AG04450 (cell line): ENCODE measurements at places on chromosomes 3 and 15.

- no peak for DNase-seq
These were observed 37.7 kb downstream of the TM4SF4 start for GRCh38 chr3:149512073-149512782.

- DNase-seq = no peak
These were observed 543.4 kb downstream of the GBE1 start for GRCh38 chr3:81218023-81218422.

DNA sequence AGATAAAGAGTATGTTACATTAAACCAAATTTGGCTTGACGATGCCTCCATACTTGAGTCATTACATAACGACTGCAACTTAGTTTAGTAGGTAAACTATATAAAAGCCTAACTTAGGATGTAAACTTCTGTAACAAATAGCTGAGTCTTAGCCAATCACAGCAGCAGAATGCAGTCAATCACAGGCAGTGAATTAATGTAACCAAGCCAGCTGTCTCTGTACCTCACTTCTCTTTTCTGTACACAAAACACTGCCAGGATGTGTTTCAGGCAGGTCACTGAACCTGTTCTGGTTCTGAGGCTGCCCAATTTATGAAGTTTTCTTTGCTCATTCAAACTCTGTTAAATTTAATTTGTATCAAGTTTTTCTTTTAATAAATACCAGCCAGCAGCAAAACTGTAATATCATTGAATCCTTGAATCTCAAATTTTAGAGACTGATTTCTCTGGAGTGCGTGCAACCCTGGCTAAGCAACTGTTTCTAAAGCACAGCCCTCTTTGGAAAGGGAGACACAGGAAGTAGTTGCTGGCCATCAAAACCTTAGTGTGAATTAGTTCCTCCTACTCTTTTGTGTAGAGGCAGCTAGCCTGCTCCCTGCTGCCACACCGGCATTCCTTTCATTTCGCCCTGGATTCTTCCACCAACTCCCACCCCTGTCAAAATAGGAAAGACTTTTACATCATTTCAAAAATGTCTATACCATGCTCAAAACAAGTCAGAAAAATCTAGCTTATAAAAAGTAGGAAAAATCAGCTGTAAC is 15.2 kb downstream of the RFTN1 start:
- no peak for DNase-seq

DNA sequence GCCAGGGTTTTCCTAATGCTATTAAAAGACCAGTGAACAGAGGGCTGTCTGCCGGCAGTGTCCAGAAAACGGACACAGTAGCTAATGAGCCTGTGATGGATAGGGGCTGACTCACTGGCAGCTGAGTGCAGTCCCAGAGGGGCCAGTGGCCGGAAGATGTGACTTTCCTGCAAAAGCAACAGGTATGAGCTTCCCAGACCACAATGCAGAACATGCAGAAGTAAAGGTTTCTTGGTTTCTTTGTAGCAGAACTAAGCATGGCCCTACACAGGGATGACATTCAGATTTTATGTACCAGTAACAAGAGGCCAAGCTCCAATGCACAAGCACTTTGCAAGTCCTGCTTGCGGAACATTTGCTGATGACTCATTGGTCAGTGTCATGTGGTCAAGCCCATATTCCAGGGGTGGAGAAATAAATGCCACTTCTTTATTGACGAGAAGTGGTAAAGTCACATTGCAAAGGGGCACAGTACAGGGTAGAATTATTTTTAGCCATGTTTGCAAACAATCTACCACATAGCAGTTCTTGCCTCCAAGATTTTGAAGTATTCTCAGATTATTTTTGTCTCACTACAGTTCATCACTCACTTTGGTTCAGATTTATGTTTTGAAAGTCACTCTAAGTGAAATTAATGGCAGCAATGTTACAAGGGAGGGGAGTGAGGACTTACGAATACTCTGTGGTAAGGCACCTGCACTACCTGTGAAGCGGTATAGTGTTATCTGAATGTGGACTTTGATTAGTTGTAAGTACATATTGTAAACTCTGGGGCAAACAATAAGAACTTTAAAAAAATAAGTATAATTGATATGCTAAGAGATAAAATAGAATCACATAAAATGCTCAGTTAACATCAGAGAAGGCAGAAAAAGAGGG is 263.3 kb downstream of the ABHD5 start:
- peak; percentile 1 for DNase-seq

GRCh38 chr3:7432610-7433009 is 571.7 kb downstream of the GRM7 start:
- DNase-seq = no peak

GRCh38 chr15:33080006-33080405 is 114.5 kb downstream of the FMN1 start:
- no peak for DNase-seq

- DNase-seq = no peak
These were observed 338.5 kb downstream of the RORA start for GRCh38 chr15:60890375-60891230.

- no peak for DNase-seq
These were observed 57.3 kb upstream of the ROPN1 start for GRCh38 chr3:124048967-124049798.

- no peak for DNase-seq
These were observed 13.0 kb downstream of the NKTR start for GRCh38 chr3:42613462-42613861.

DNA sequence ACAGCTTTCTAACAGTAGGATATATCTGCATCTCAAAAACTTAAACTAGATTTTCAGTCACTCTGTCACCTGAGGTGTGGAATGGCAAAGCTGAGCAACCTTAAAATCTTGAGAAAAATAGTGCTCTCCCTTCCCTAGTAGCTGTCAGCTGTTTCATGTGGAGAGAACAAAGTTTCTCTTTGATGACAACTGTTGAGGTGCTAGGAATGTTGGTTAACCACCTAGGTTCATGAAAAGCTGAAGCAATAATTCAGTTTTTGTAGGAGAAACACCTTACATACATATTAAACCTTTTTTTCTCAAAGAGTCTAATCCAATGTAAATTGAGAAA is 40.8 kb downstream of the TCF12 start:
- DNase-seq = no peak

DNA sequence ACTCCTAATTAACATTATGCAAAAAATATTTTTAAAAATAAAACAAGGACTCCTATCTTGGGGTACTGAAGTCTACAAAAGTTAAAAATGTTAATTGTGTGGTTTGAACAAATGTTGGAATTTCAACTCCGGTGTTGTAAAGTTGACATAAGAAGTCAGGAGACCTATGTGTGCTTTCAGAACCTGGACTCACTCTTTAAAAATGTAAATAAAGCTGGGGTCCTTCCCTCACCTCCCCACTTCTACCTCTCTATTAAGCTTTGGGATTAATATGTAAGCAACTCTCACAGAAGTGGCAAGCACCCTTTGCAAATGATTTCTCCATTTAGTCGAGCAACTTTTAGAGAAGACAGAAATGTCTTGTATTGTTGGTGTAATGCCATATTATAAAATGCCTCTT is 11.9 kb downstream of the MEIS2 start:
- no peak for DNase-seq

GRCh38 chr3:55879901-55880331 is 392.8 kb upstream of the WNT5A start:
- peak; percentile 6 for DNase-seq

GRCh38 chr3:125067225-125067624 is 11.4 kb upstream of the HEG1 start:
- DNase-seq = no peak

GRCh38 chr3:194843556-194843955 is 157.9 kb downstream of the FAM43A start:
- DNase-seq = no peak

- no peak for DNase-seq
These were observed 117.1 kb upstream of the MLF1 start for GRCh38 chr3:158453865-158454264.

DNA sequence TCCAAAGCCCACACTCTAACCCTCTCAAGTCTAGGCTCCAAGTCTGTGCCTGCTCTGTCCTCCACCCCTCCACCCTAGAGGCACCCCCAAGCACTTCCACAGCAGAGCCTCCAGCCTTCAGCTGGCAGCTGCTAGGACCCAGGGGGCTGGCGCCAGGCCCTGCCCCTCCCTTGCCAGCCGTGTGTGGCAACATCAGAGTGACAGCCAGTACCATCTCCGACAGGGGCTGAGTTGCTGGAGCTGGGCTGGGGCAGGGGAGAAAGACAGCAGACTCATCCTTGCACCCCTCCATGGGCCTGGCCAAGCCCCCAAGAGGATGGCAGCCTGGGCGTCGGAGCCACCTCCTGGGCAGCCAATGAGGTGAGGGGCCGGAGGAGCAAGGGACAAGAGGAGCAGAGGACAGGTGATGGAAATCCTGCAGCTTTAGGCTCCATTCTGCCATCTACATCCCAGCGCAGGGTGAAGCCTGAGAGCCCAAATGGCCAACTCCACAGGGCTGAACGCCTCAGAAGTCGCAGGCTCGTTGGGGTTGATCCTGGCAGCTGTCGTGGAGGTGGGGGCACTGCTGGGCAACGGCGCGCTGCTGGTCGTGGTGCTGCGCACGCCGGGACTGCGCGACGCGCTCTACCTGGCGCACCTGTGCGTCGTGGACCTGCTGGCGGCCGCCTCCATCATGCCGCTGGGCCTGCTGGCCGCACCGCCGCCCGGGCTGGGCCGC is at the start of gene GPR62:
GPR62 (plus strand) TSS at position 207 of the 718 bp plus-strand sequence; CDS start at position 479, 272 bp downstream.
- DNase-seq = no peak

DNA sequence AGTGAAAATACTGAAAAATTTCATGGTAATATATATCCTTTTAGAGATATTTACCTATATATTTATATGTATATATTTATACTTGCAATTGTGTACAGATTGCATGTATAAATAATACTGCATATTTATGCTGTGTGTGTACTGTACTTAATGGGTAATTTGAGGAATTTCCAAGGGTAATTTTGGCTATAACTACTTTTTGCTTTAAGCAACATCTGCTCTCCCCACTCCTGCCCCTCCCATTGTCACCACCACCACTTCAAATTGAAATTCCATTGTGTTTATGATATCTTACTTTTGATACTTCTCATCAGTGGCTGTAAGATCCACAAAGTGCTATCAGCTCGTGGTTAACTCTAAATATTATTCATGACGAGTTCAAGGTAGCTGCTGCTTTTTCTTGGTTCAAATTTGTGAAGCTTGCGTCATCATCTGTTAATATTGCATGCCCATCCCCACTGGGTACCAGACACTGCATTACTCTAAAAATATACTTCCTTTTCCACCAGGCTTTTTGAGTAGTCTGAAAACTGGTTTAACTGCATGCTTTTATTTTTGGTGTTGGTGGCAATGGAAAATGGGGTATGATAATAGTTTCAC is 91.7 kb upstream of the MITF start:
- no peak for DNase-seq

DNA sequence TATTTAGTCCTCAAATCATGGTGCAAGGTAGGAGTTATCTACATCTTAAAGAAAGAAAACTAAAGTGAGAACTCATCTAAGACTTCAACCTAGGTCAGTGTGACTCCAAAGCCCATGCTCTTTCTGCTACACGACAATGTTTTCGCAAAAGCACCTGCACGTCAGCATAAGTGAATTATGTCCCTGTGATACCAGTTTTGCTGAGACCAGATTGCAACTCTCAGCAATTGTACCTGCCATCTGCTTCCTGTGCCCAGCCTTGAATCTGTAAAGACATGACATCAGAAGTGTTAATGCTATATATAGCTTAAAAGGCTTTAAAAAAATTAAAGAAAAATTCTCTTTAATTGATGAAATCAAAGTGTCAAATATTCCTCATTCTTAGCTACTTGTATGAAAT is 43.4 kb downstream of the RETNLB start:
- no peak for DNase-seq

DNA sequence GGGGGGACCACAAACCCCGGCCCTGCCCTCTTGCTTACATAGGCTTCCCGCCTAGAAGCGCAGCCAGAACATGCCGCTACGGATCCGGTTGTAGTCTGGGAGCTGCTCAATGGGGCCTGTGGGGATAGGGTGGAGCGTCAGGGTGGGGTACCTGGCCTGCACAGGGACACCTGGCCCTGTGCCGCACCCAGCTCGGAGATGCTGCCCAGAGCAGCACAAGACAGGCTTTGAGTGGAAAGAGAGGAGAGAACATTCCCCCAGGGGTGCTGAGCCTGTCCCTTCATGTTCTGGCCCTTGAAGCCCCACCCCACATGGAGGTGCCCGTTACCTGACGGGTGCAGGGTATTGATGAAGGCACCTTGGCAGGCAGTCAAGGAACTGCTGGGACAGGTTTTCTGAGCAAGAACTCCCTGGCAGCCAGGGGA is 4.0 kb upstream of the COL7A1 start:
- DNase-seq = no peak

GRCh38 chr15:40285151-40285550 is 2.3 kb upstream of the ANKRD63 start:
- no peak for DNase-seq

DNA sequence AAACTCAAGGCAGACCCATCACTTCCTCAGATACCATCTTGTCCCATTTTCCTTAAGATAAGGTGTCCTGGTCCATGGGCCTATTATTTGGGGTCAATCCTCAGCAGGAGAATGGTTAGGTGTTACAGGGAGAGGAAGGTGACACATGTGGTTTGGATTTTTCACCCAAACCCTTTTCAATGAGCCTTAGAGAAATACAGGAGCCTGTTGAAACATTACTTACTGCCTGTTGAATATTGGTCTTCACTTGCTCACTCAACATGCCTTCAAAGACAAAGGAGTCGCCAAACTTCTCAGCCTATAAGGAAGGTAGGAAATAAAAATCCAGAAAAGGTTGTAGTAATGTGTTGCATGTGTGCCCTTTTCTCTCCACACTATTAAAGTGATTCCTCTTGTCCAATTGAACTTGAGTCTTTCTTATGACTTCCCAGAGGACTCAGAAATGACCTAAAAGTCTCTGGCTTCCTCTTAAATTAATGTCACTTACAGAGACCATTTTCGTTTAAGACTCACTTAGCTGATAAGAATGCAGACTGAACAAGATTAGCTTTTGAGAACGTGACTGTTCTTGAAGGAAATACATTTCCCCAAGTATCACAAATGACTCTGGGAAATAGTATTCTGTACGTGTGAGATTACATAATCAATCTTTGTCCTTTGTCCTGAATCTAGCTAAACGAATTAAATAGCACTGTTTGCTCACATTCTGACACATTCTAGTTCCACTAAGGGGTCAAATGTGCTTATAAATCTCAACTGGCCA is 17.8 kb downstream of the SUMF1 start:
- no peak for DNase-seq

GRCh38 chr3:174498638-174499037 is 360.5 kb upstream of the NAALADL2 start:
- DNase-seq = peak; percentile 10

GRCh38 chr3:161770484-161771386 is 274.1 kb downstream of the OTOL1 start:
- DNase-seq = no peak

- no peak for DNase-seq
These were observed 36.1 kb downstream of the CD200R1L start for GRCh38 chr3:112810561-112810960.

DNA sequence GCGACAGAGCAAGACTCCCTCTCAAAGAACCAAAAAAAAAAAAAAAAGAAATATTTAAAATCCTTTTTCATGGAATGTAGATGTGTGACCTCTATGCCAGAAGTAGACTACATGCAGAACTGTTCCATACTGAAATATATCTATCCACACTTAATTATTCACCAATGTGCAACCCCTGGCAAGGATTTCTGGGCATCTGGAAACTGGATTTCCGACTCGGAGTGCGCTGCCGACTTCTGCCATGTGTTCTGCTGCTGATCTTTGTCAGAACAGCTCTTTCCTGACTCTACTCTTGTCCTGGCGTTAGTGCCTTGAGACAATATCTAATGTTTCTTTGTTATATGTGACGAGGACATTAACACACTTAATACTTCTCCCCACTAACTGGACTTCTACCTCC is 11.7 kb downstream of the LIPH start:
- DNase-seq = no peak

GRCh38 chr15:98139337-98139736 is 178.8 kb downstream of the ARRDC4 start:
- DNase-seq = no peak
